Urothelium cell line (cell line): ENCODE measurements at places on chromosomes 7 and 10.

GRCh38 chr7:1664711-1665548 lies 5.1 kb upstream of the ELFN1 start:
- DNase-seq = peak; percentile 96

GRCh38 chr7:106562711-106563366 lies 98.1 kb downstream of the CCDC71L start:
- DNase-seq = no peak

DNA sequence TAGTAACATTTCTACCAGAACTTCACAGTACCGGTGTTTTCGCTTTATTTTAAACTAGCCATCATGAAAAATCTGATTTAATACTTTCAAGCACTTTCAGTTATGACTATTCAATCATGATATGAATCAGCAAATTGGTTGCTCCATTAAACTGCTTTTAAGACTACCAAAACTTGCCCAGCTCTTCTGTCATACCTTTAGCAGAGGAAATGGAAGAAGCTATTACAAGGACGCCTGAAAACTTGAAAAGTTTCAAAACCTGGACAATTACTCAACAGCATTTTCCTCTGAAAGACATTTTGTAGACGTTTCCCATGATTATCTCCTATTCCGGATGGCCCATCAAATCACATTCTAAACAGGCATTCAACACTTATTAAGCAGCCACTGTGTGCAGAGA lies 2.0 kb downstream of the JAZF1 start:
- DNase-seq = no peak

GRCh38 chr7:30406664-30407425 lies 71.7 kb downstream of the NOD1 start:
- no peak for DNase-seq

DNA sequence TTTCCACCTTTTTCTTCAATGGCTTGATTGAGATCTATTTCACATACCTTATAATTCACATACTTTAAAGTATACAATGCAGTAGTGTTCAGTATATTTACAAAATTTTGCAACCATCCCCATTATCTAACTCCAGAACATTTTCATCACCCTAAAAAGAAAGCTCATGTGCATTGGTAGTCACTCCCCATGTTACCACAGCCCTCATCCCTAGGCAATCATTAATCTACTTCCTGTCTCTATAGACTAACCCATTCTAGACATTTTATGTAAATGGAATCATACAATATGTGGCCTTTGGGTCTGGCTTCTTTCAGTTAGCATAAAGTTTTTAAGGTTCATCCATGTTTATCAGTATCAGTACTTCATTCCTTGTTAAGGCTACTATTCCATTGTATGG lies 214.2 kb downstream of the WDR11 start:
- DNase-seq = no peak

GRCh38 chr10:1215862-1216573 lies 159.8 kb downstream of the WDR37 start:
- no peak for DNase-seq

GRCh38 chr10:119208553-119208940 lies 1.2 kb downstream of the GRK5 start:
- DNase-seq = no peak

- DNase-seq = no peak
Measured at GRCh38 chr10:7157091-7157490, 253.7 kb downstream of the SFMBT2 start.

DNA sequence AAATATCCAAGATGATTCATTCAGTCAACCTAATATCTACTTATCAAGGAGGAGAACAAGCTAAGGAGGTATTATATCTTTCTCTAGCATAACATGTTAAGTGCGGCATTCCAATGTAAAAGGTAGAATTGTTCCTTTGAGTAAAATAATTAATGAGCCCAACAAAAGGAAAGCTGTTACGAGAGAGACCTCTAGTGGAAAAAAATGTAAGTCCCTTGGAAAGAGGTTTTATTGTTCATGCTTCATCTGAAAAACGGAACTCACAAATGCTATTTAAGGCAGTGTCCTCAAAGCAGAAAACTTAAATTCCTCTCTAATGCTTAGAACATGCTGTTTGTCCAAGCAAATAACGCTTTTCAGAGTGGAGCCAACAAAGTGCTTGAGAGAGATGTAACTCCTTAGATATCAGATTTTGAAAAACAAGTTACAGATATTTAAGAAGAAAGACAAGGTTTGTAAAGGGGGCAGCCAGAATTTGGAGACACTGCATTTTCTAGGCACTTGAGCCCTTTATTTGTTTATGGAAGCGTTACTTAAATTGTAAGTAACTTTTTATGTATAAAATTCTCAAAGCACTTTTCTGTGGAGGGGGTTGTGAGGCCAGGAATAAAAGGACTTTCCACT lies 119.9 kb downstream of the TFEC start:
- peak; percentile 4 for DNase-seq

GRCh38 chr7:924541-925231 lies 29.8 kb downstream of the ADAP1 start:
- peak; percentile 61 for DNase-seq

DNA sequence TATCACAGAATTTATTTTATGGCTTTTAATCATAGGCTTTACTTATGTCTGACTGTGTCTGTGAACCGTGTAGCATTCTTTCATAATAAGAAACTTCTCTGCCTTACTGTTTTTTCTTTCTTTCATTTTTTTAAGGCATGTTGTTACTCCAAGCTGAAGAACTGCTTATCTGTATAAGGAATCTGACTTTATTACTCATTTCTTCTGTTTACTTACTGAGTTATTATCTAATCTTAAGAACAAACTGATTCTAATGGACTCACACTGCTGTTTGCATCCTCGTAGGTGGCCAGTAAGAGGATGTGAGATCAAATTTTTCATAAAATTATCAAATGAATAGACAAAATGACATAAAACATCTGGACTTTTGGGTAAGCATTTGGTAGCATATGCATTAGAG lies 54.7 kb upstream of the DNAJC1 start:
- no peak for DNase-seq

- no peak for DNase-seq
Measured at GRCh38 chr7:91396-92175, 100.8 kb upstream of the FAM20C start.

GRCh38 chr10:88754287-88754686 lies 5.5 kb upstream of the LIPN start:
- no peak for DNase-seq

DNA sequence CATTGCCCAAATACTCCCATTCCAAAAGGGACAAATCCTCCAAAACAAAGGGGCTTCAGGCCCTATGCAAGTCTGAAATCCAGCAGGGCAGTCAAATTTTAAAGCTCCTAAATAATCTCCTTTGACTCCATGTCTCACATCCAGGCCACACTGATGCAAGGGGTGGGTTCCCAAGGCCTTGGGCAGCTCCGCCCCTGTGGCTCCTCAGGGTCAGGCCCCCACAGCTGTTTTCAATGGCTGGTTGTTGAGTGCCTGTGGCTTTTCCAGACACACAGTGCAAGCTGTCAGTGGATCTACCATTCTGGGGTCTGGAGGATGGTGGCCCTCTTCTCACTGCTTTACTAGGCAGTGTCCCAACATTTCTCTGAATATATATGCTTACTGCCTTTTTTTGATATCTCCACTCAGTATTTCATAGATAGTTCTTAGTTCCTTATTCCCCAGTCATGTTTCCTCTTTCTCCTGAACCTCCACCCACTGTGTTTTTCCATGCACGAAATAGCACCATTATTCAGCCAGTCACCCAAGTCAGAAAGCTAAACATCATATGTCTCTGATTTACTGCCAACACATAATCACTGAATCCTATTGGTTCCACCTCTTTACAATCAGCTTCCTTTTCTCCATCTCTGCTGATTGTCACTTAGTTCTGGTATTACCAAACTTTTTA lies 172.6 kb upstream of the CACNA2D1 start:
- no peak for DNase-seq

DNA sequence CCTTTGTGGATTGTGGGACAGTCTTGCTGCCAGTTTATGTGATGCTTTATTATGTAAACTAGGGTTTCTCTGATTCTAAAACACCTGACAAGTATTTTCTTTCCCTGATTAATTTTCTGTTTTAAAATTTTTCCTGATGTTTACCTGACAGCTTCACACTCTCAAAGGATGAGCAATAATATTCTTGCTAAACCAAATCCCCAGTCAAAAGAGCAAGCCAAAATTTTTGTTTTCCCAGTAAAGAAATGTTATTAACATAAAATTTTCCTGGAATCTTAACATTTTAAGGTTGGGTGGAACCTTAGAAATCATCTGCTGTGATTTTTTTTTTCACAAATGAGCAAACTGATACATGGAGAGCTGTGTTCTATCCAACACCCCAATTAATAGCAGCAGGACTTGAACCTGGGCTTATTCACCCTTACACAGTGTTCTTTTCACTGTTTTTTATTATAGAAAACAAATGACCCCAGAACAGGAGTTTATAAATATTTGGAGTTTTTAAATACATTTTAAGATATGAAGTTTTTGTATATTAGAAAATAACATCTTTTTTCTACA lies 185.2 kb upstream of the VIPR2 start:
- DNase-seq = no peak

GRCh38 chr10:122054048-122055025 lies 65.4 kb downstream of the TACC2 start:
- DNase-seq = no peak

GRCh38 chr7:51344406-51345138 lies 28.0 kb upstream of the COBL start:
- DNase-seq = peak; percentile 48

DNA sequence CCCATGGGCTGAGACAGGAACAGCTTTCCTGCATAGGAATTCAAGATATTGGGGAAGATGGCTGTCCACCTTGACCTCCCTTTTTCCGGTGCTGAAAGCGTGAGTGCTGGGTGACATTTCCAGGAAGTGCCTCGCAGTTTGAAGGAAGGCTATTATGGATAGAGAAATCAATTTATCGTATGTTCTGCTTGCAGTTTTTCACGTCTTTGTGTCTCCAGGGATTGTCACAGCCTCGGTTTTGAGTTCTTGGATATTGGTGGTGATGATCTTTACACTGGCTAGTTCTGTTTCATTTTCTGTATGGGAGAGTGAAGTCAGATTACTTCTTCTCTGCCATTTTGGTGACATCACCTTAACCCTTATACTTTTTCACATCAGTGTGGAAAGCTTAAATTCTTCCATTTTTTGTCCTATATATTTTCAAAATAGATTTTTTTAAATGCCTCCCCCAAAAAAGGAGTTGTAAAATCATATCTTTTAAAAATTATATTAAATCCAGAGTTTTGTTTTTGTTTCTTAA lies 102.5 kb upstream of the APBB1IP start:
- no peak for DNase-seq
